Calu3 (cell line): ENCODE measurements at places on chromosomes 7 and 10. TPM values are rescaled to one million over a fixed set of nuclear protein-coding genes. Genes with fewer than 3 reads are reported as not detected.

GRCh38 chr10:95392217-95392584, 101.4 kb upstream of the PDLIM1 start:
- H3K36me3 ChIP-seq, result peaks cover 5% of the 10 kb centered on the region
- no peaks in the 10 kb centered on the region for H3K27me3 ChIP-seq
- peaks cover 18% of the 10 kb centered on the region for H3K4me1 ChIP-seq
- H3K4me3 ChIP-seq, result no peak overlapping the region
- no peak for DNase-seq

DNA sequence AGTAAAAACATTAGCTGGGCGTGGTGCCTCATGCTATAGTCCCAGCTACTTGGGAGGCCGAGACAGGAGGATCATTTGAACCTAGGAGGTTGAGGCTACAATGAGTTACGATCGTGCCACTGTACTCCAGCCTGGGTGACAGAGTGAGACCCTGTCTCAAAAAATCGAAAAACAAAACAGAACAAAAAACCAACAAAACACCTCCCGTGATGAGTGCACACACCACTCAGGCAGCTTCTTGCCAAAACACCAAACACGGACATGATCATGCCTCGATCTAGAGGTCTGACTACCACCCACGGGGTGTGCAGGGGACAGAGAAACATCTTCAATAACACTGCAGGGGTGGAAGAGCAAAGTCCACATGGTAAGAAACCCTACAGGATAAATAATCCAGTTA, 44.4 kb downstream of the AMZ1 start:
- peaks cover 28% of the 10 kb centered on the region for H3K36me3 ChIP-seq
- H3K4me3 ChIP-seq, result no peak overlapping the region
- no peaks in the 10 kb centered on the region for H3K27me3 ChIP-seq
- H3K27ac ChIP-seq, result no peak overlapping the region
- no peak for DNase-seq
- H3K4me1 ChIP-seq, result peaks cover 25% of the 10 kb centered on the region

GRCh38 chr7:69696686-69697685, 98.7 kb downstream of the AUTS2 start:
- no peaks in the 10 kb centered on the region for H3K4me1 ChIP-seq
- no peaks in the 10 kb centered on the region for H3K27me3 ChIP-seq
- no peak for DNase-seq
- H3K4me3 ChIP-seq, result no peak overlapping the region
- H3K27ac ChIP-seq, result no peak overlapping the region
- no peaks in the 10 kb centered on the region for H3K36me3 ChIP-seq

GRCh38 chr10:124992462-124993344, 50.8 kb downstream of the ZRANB1 start:
- DNase-seq, result peak; percentile 56
- no peaks in the 10 kb centered on the region for H3K4me1 ChIP-seq
- no peak overlapping the region for H3K27ac ChIP-seq
- no peaks in the 10 kb centered on the region for H3K27me3 ChIP-seq
- peaks cover 73% of the 10 kb centered on the region for H3K36me3 ChIP-seq
- no peak overlapping the region for H3K4me3 ChIP-seq

MRLN gene
- total RNA-seq, result not detected in 2 replicates

- peaks cover 9% of the 10 kb centered on the region for H3K36me3 ChIP-seq
- no peaks in the 10 kb centered on the region for H3K27me3 ChIP-seq
- H3K4me1 ChIP-seq, result peaks cover 44% of the 10 kb centered on the region
These were observed 143.5 kb upstream of the ASAH2 start for GRCh38 chr10:50394832-50395231.

- H3K27ac ChIP-seq, result no peak overlapping the region
- no peak for DNase-seq
- H3K27me3 ChIP-seq, result no peaks in the 10 kb centered on the region
- no peaks in the 10 kb centered on the region for H3K36me3 ChIP-seq
These were observed 54.6 kb downstream of the ARL4A start for GRCh38 chr7:12741951-12742575.

OGDH gene
- total RNA-seq, result 100 and 105 TPM in 2 replicates

CDHR3 gene
- 4.0 and 4.1 TPM in 2 replicates for total RNA-seq

DNA sequence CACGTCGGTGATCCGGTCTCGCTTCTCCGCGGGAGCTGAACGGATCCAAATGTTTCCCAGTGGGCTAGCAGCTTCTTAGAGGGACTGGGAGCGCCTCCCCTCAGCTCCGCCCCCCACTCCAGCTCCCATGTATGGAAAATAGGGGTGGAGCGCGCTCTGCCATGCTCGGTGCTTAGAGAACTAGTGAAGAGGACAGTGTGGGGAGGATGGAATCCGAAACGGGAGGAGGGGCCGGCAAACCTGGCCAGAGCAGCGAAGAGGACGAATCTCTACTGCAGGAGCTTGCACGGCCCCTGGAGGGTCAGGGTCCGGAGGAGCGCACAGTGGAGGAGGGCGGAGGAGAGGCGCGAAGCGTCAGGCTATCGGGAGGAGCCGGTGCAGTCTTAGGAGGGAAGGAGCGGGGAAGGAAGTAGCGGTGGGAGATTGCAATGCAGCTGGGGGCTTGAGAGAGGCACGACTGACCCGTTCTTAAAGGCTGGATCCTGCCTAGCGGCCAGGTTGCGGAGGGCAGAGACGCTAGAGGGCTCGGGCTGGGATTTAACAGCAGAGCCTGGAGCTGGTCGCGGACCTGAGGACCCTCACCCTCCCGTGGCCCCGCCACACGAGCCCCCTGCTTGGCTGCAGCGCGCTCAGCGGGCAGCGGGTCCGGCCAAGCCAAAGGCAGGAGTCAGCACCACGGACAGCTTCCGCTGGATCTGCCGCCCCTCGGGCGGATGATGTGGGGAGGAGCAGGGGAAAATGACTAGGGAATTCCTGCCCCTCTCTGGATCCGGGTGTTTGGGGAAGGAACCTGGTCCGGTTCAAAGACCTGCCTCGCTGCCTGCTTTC, at the start of gene PRLHR:
PRLHR (minus strand) TSS at position 51 of the 828 bp plus-strand sequence. CDS start 404 bp downstream, outside the sequence.
- H3K4me1 ChIP-seq, result peaks cover 6% of the 10 kb centered on the region
- peak within 1 kb of the TSS; percentile 12 for H3K4me3 ChIP-seq
- no peak within 1 kb of the TSS for H3K27ac ChIP-seq

DNA sequence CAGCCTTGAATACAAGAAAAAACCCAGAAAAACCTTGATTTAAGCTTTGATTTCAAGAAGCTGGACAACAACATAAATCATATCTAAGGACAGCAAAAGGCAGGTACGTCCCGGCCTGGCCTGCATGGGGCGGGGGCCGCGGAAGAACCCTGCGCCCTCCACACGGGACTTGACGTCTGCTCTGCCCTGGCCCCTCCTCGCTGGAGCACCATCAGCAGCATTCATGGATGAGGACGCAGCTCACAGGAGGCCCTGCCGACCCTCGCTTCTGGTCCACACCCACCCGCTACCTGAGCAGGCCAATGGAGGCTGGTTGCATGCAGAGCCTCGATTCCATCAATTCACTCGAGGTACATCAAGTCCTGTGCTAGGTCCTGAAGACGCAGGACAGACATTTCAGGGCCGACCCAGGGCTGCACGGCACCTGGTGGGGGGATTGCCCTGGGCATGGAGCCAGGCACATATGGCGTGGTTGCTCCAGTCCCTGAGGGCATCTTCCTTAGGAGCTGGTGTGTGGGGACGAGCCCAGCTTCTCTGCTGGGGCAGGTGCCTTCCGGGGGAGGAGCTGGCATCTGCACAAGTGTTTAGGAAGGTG, 63.1 kb upstream of the NKX6-2 start:
- H3K27ac ChIP-seq, result no peak overlapping the region
- H3K4me3 ChIP-seq, result no peak overlapping the region
- no peak for DNase-seq
- no peaks in the 10 kb centered on the region for H3K36me3 ChIP-seq

DNA sequence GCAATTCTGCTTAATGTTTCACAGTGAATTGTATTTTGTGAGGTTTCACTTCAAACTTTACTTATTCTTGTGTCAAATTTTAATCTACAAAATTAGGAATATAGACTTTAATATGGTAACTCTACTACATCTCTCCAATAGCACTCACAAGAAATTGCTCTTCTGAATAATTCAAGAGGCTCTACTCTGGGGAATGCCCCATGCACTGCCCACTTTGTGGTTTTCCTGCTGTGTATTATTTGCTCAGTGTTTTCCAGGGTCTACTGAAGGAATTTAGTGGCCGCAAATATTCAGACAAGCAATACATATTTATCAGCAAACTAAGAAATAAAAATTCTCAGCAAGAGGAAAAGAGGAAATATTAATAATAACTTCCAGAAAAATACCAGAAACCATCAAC, 611.4 kb downstream of the TNS3 start:
- peaks cover 54% of the 10 kb centered on the region for H3K4me1 ChIP-seq
- peak; percentile 46 for DNase-seq
- H3K36me3 ChIP-seq, result peaks cover 27% of the 10 kb centered on the region
- H3K27me3 ChIP-seq, result no peaks in the 10 kb centered on the region
- H3K4me3 ChIP-seq, result peak overlapping the region; percentile 76

DNA sequence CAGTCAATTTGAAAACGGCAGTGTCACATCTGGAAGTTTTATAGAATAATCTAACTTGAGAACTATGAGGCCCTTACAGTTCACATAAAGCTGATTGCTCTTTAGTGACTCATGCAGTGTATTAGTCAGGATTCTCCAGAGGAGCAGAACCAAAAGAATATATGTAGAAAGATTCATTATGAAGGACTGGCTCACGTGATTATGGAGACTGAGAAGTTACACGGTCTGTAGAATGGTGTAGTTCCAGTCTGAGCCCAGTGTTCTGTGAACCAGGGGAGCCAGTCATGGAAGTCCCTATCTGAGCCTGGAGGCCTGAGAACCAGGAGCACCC, 21.5 kb downstream of the RBM33 start:
- peaks cover 36% of the 10 kb centered on the region for H3K4me1 ChIP-seq
- no peak for DNase-seq
- no peaks in the 10 kb centered on the region for H3K27me3 ChIP-seq
- H3K36me3 ChIP-seq, result peaks cover 6% of the 10 kb centered on the region
- H3K4me3 ChIP-seq, result no peak overlapping the region

NOS3 gene
- total RNA-seq, result 0.71 and 1.1 TPM in 2 replicates

COX15 gene
- 35.3 and 41.0 TPM in 2 replicates for total RNA-seq

PLEKHS1 gene
- total RNA-seq, result 5.9 and 13.8 TPM in 2 replicates

CACNB2 gene
- total RNA-seq, result not detected in 2 replicates

CTBP2 gene
- 71.9 and 78.7 TPM in 2 replicates for total RNA-seq

- H3K27ac ChIP-seq, result peak overlapping the region; percentile 51
- DNase-seq, result no peak
- no peak overlapping the region for H3K4me3 ChIP-seq
- no peaks in the 10 kb centered on the region for H3K27me3 ChIP-seq
- peaks cover 9% of the 10 kb centered on the region for H3K4me1 ChIP-seq
These were observed 58.5 kb upstream of the FOXP2 start for GRCh38 chr7:114356133-114356532.

PRF1 gene
- not detected in 2 replicates for total RNA-seq

C10orf62 gene
- total RNA-seq, result 1.5 and 1.7 TPM in 2 replicates

- DNase-seq, result no peak
- H3K4me1 ChIP-seq, result no peaks in the 10 kb centered on the region
- no peaks in the 10 kb centered on the region for H3K27me3 ChIP-seq
- no peaks in the 10 kb centered on the region for H3K36me3 ChIP-seq
- H3K27ac ChIP-seq, result no peak overlapping the region
These were observed 163.1 kb downstream of the ZNF438 start for GRCh38 chr10:30868611-30869010.

BMS1 gene
- total RNA-seq, result 25.9 and 26.2 TPM in 2 replicates

DNA sequence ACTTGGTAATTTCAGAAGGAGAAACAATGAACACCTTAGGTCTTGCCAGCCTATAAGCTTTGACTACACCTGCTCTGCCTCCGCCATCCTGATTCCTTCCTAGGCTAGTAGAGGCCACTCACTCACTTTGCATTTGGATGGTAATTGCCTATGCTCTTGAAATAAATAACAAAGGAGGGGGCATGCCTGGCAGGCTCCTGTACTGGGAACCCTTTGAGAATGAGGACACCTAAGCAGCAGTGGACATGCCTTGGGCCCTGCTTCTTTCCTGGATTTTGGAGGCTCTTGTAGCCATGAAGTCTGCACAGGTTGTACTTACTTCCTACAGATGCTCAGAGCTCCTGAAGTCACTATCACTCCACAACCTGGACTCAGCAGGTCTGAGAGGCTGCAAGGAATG, 65.8 kb downstream of the BLNK start:
- DNase-seq, result no peak
- H3K4me3 ChIP-seq, result no peak overlapping the region
- no peaks in the 10 kb centered on the region for H3K27me3 ChIP-seq
- no peaks in the 10 kb centered on the region for H3K36me3 ChIP-seq
- no peaks in the 10 kb centered on the region for H3K4me1 ChIP-seq

GRCh38 chr10:124651402-124651891, 92.7 kb downstream of the FAM53B start:
- no peaks in the 10 kb centered on the region for H3K36me3 ChIP-seq
- H3K27ac ChIP-seq, result no peak overlapping the region
- H3K27me3 ChIP-seq, result no peaks in the 10 kb centered on the region
- no peak for DNase-seq
- peaks cover 6% of the 10 kb centered on the region for H3K4me1 ChIP-seq

DNA sequence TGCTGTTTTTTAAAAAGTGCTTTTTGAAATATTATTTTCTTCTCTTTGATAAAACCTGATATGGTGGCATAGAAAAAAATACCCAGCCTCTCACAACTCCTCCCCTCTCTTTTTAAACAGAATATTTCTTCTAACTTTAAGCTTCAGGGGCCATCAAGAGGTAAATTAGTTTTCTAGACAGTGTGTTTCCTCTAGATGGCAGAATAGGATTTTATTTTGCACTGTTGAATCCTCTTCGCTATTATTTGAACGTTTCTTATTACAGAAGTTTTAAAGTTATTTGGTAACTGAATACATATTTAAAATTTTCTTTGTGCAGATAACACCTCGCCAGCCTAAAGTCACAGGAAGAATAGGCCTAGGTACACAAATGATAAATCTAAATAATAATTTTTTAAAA, 30.3 kb downstream of the ARL5B start:
- H3K27ac ChIP-seq, result no peak overlapping the region
- no peak overlapping the region for H3K4me3 ChIP-seq
- no peaks in the 10 kb centered on the region for H3K36me3 ChIP-seq
- no peak for DNase-seq

ANKRD26 gene
- 9.0 and 10.2 TPM in 2 replicates for total RNA-seq

RNLS gene
- 6.3 and 7.1 TPM in 2 replicates for total RNA-seq

EN2 gene
- total RNA-seq, result 3.2 TPM in 2 replicates

GRCh38 chr10:10687751-10688150, 329.9 kb upstream of the CELF2 start:
- no peak overlapping the region for H3K4me3 ChIP-seq
- DNase-seq, result no peak
- H3K36me3 ChIP-seq, result no peaks in the 10 kb centered on the region

HOXA4 gene
- total RNA-seq, result 1.0 and 1.2 TPM in 2 replicates

DNA sequence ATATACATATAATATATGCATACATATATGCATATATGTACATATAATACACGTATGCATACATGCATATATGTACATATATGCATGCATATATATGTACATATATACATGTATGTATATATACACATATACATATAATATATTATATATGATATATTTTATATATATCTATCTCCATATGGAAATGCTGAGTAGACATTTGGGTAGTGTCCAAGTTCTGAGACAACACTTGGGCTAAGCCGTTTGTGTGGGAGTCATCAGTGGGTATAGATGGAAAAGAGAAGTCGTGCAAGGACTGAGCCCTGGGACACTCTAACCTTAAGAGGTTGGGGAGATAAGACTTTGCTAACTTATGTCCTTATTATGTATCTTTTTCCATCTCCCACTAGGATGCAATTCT, 165.2 kb upstream of the PODXL start:
- no peak for DNase-seq
- H3K36me3 ChIP-seq, result no peaks in the 10 kb centered on the region
- peaks cover 56% of the 10 kb centered on the region for H3K27me3 ChIP-seq
- no peaks in the 10 kb centered on the region for H3K4me1 ChIP-seq
- H3K4me3 ChIP-seq, result no peak overlapping the region
